ENCODE measurements at places on chromosomes 3 and 15.

- no peak for DNase-seq
These were observed 25.6 kb upstream of the CFAP161 start for GRCh38 chr15:81108427-81108826.

- DNase-seq: no peak
These were observed 12.7 kb downstream of the IL17RD start for GRCh38 chr3:57152151-57153143.

DNA sequence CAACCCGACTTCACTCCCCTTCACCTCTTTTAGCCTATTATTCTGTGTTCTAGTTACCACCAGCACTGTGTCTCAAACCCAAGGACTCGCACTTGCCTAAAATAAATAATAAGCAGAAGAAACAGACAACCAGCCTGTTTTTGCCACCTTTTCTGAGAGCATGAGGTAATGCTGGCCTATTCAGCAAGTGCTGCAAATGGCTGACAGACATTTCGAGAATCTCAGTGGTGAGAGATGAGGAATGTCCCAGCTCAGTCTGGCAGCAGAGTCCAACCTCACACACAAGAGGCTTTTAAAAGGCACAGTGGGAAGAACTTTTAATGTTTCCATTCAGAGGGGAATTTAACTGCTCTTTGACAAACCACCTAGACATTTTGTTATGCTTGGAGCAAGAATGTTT is 143.3 kb upstream of the GMNC start:
- DNase-seq: no peak

DNA sequence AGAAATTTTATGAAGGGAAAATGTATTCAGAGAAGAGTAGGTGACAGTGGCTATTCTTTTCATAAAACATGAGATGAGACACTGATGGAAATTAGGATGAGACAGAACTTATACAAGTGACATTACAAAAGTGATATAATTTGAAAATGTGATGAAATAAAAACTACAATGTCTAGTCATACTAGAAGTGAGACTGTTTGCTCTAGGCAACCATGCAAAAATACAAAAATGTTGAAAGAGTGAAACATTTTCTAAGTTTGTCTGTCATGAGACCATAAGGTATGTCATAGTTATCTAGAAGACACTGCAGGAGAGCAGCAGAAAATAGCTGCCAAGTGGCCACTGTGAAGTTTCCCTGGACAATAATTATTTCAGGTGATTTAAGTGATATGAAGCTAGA is 459.5 kb downstream of the DIPK2A start:
- DNase-seq: no peak

DNA sequence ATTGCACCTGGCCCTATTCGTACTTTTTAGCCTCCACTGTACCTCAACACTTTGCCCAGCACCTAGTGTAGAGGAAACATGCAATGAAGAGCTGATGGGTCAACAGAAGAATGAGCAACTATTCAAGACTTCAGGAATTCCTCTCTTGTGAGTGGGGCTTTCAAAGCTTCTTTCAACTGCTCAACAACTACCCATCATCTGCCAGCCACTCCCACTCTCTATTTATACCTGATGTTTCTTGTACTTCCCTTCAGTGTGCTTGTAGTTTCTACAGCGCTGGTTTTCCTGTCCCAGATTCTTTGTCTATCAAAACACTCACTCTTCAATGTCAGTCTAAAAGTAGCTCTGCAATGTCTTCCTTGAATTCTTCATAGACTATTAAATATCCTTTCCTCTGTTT is 168.3 kb upstream of the LPP start:
- DNase-seq: no peak

GRCh38 chr3:48630833-48631232 is 4.4 kb downstream of the SLC26A6 start:
- DNase-seq: no peak

DNA sequence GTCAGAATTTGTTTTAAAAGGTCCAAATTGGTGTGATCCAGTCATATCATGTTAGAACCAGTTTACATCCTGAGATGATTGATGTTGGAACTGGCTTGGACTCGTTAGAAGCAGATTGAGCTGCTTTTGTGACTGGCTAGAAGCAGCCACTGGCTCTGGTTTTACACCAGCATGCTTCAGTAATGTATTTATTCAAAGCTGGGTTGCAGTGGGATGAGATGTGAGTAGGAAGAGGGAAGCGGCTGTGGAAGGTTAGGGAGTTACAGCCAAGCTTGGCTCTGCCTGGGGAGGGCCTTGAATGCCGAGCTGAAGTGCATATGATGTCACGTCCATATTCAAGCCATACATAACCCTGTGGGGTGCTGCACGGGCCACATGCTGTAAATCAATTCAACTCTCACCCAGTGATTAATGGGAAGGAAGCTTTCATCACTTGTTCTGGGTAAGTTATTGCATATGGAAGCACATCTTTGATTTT is 104.0 kb upstream of the SMAD3 start:
- DNase-seq: no peak

- no peak for DNase-seq
These were observed 131.8 kb upstream of the MCTP2 start for GRCh38 chr15:94099574-94099960.

- no peak for DNase-seq
These were observed 46.3 kb upstream of the CLSTN2 start for GRCh38 chr3:139888561-139889140.

GRCh38 chr15:68732451-68732850 is 88.2 kb downstream of the ANP32A start:
- no peak for DNase-seq

Measured in stimulated activated CD8-positive, alpha-beta memory T cell treated with anti-CD3 and anti-CD28 coated beads, Interleukin-2, amount 100 ng/mL, for 48 hours (primary cell).